ENCODE measurements at places on chromosomes 7 and 10.

- no peak for DNase-seq
Observed at GRCh38 chr7:2468227-2468626, 8.0 kb downstream of the GRIFIN start.

GRCh38 chr7:143042790-143043271 lies 9.3 kb upstream of the OR6V1 start:
- no peak for DNase-seq

- DNase-seq: no peak
Observed at GRCh38 chr10:18261768-18262231, 121.6 kb downstream of the CACNB2 start.

- no peak for DNase-seq
Observed at GRCh38 chr10:52031771-52032170, 282.3 kb upstream of the DKK1 start.

- DNase-seq: no peak
Observed at GRCh38 chr7:38675494-38676106, 44.4 kb upstream of the AMPH start.

DNA sequence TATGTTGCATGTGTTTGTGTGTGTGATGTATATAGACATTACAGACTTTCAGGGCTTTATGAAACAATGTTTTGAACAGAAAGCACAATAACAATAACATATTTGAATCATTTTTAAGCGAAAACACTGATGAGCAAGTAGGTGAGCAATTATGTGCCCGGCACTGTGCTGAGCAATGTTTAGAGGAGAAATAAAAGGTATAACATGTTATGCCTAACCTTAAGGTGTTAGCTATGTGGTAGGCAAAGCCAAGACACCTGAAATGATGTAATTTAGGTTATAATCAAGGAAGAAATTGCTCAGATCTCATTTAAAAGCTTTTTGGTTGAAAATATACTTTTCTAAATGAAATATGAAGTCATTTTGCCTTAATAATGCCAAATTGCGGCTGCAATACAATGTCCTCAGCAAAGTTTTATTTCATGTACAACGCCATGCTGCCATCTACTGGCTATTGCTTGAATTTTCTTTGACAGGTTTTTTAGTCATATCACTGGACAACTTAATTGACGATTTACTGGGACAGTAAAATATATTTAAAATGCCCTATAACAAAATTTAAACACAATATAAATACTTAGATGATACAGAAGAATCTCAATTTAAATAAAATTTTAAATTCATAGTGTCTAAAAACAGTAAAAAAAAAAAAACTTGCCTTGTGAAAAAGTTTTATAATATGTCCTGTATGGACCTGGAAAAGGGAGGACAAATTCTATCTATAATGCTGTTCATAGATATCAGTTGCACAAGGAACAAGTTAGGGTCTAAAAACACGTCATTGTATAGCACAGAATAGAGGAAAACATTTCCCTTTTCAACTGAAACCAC lies 131.1 kb upstream of the CDK1 start:
- peak; percentile 40 for DNase-seq

- no peak for DNase-seq
Observed at GRCh38 chr10:101997803-101998202, 58.2 kb downstream of the ARMH3 start.

- no peak for DNase-seq
Observed at GRCh38 chr10:126252884-126253610, 135.2 kb downstream of the ADAM12 start.

GRCh38 chr10:117477961-117478670 lies 64.4 kb upstream of the EMX2 start:
- no peak for DNase-seq

DNA sequence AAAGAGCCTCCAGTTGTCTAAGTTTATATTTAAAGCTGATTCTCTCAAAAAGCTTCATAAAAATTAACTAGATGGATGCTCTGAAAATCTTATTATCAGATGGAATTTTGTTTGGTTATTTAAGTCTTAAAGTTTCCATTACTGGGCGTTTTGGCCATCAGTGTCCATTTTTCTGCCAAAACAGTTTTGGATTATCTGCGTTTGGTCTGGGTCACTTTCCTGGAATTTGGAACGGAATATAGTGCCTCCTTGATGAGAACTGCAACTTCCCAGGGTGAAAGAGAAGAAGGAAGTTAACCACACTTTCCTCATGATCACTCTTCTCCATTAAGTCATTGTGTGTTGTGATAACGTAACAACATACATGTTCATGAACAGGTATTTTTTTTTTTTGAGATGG lies 764.9 kb upstream of the AUTS2 start:
- no peak for DNase-seq

GRCh38 chr7:2066251-2066919 lies 166.4 kb downstream of the MAD1L1 start:
- DNase-seq: no peak

GRCh38 chr7:139937715-139938114 lies 108.7 kb downstream of the TBXAS1 start:
- no peak for DNase-seq

DNA sequence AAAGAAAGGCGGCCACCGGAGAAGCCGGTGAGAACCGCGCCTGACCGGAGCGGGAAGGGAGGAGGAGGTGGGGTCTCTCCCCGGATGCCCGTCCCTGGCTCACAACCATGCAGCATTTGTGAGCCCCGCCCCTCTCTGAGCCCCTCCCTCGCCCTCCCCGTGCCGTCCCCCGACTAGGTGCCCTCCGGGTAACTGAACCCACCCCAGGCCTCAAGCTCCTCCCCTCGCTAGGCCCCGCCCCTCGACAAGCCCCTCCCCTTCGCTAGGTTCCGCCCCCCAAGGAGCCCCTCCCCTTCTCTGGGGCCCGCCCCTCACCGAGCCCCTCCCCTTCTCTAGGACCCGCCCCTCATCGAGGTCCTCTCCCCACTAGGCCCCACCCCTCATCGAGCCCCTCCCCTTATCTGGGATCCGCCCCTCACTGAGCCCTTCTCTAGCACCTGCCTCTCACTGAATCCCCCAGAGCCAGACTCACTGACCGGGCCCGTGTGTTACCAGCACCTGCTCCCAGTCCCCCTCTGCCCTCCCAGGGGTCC lies 42.2 kb upstream of the HSPB1 start:
- peak; percentile 38 for DNase-seq

DNA sequence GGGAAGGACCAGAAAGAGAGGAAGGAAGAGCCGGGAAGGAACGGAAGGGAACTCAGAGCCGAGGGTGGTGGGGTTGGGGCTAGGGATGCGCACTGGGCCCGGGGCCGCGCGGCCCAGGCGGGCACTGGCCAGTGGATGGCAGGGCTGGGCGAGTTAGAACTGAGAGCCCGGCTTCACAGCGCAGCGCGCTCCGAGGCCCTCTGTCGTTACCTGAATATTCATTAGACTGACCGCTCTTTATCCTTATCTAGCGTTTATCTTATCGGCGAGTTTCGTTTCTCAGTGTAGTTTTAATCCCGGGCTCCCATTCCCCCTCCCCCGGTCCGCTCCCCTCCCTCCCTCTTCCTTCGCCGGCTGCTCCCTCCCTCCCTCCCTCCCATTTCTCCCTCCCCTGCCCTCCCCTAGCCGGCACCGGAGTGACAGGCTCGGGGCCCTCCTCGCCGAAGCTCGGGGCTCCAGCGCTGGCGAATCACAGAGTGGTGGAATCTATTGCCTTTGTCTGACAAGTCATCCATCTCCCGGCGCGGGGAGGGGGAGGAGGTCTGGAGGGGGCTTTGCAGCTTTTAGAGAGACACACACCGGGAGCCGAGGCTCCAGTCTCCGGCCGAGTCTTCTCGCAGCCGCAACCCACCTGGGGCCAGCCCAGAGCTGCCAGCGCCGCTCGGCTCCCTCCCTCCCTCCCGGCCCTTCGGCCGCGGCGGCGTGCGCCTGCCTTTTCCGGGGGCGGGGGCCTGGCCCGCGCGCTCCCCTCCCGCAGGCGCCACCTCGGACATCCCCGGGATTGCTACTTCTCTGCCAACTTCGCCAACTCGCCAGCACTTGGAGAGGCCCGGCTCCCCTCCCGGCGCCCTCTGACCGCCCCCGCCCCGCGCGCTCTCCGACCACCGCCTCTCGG lies at the start of gene PAX2:
Gene PAX2 (plus strand): TSS at position 596 of the 895 bp plus-strand sequence. CDS start 679 bp downstream, outside the sequence.
- DNase-seq: no peak

GRCh38 chr10:132238371-132239125 lies 51.8 kb downstream of the DPYSL4 start:
- DNase-seq: no peak

- DNase-seq: no peak
Observed at GRCh38 chr7:28102797-28103196, 77.8 kb downstream of the JAZF1 start.

GRCh38 chr10:4643471-4643870 lies 182.5 kb upstream of the AKR1E2 start:
- DNase-seq: no peak

- no peak for DNase-seq
Observed at GRCh38 chr10:4561296-4561695, 264.7 kb upstream of the AKR1E2 start.

GRCh38 chr7:132075515-132075914 lies 500.8 kb downstream of the PLXNA4 start:
- no peak for DNase-seq

- DNase-seq: no peak
Observed at GRCh38 chr10:4926400-4926799, 36.8 kb upstream of the AKR1C1 start.
